ENCODE measurements at places on chromosomes 5 and 9.

DNA sequence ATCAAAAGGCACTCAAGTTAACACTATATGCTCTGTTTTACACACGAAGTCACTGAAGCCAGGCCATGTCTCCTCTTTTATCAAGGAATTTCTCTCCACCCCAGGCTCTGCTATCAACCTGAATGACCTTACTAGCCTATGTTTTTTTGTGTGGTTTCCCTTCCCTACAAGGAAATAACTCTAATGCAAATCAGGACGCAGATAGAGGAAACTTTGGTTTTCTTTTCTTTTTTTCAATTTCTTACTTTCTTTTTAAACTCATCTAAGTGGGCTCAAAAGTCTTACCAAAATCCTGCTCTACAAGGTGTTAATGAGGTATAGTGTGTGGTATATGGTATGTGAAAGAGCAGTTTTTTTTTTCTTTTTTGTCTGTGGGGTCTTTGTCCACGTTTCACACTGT, 5.5 kb upstream of the SLC46A2 start:
- no peak for DNase-seq

DNA sequence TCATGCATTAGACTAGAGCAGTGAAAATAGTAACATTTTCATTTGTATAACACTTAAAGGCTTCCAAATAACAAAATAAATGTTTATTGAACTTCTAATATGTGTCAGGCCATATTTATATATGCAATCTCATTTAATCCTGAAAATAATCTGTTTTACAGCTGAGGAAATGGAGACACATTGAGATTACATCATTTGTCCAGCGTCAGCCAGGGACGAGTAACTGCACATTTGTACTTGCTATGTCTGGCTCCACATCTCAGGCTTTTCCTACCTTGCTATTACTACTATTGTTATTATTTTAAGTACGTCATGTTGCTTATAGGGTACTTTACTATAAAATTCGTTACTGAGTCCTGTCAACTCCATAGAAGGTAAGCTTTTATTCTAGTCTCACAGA, 3.8 kb upstream of the C9 start:
- DNase-seq, result no peak

DNA sequence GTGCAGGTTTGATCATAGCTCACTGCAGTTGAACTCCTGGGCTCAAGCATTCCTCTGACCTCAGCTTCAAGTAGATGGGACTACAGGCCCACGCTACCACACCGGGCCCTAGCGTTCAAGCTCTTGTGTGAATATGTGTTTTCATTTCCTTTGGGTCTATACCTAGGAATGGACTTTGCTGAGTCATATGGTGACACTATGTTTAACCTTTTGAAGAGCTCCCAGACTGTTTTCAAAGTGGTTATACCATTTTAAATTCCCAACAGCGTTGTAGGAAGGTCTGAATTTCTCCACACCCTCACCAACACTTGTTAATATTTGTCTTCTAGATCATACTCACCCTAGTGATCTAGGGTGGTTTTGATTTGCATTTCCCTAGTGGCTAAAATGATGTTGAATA, 33.5 kb downstream of the FAF2 start:
- DNase-seq, result no peak

- DNase-seq, result no peak
These were observed 121.6 kb upstream of the KIF2A start for GRCh38 chr5:62184444-62184843.

DNA sequence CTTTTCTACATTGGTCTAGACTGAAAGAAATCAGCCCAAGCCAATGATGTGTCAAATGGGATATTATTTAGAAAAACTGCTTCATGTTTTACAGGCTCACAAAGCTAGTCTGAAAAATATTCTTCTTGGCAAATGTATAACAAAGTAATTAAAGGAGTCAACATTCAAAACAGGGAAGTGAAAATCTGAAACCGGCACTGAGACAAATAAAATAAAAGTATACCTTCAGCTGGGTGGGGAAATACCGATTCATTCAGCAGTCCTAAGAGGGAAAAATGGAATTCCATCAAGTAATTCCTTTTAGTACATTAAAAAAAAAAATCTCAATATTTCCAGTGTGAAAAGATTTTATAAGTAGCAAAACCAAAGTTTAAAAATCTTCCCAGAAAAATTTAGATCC, 259.6 kb upstream of the SLC24A2 start:
- no peak for DNase-seq

- peak; percentile 3 for DNase-seq
These were observed 34.8 kb downstream of the TMEM252 start for GRCh38 chr9:68505681-68506409.

- DNase-seq, result no peak
These were observed 60.0 kb downstream of the PAM start for GRCh38 chr5:102815084-102815483.

- no peak for DNase-seq
These were observed 26.3 kb downstream of the MAML1 start for GRCh38 chr5:179758955-179759354.

- DNase-seq, result no peak
These were observed 24.3 kb upstream of the UBAP2 start for GRCh38 chr9:34072868-34073590.

DNA sequence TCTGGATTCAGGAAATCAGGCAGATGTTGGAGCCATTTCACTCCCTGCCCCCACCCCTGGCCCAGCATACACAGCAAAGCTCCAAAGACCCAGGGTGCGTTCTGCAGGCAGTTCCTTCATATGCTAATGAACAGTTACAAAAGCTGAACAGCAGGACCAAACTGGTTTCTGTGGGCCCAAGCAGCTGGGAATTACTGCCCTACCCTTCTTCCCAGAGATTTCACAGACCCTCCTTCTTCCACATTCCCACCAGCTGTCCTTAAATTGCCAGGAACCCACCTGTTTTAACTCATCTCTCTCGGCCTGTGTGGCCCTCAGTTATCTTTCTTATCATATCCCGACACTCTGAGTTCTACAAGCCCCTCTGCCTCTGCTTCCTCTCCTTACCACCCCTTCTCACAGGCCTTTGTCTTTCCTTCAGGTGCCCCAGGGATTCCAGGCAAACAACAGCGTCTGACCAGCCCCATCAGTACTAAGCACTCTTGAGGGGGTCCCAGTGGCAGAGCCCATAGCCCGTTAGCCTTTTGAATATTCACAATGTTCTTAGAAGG, 10.6 kb upstream of the F2RL1 start:
- no peak for DNase-seq

- peak; percentile 80 for DNase-seq
These were observed at the start of gene WDR31 for GRCh38 chr9:113340011-113340699. Gene WDR31, minus strand, starts transcription at chr9:113340275. Its CDS starts 8,253 bp downstream, at chr9:113332022.

DNA sequence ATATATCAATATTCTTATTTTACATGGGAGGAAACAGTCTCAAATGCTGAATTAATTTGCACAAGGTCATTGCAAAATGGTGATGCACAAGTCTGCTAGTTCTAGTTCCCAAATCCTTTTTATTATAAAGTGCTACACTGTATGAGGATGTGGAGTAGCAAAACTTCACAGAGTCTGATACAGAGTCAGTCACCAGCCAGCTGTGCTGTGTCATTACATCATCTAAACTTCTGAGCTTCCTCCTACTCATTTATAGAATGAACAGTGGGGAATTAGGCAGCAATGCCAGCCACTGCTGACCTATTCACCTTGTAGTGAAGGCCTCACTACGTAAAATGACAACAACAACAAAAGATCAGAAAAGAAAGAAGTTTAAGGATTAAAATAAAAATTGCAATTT, 357.8 kb downstream of the TMEM167A start:
- DNase-seq, result no peak

- no peak for DNase-seq
These were observed 84.0 kb downstream of the OSMR start for GRCh38 chr5:38929838-38930237.

- no peak for DNase-seq
These were observed 112.1 kb downstream of the ADRB2 start for GRCh38 chr5:148938522-148938882.

DNA sequence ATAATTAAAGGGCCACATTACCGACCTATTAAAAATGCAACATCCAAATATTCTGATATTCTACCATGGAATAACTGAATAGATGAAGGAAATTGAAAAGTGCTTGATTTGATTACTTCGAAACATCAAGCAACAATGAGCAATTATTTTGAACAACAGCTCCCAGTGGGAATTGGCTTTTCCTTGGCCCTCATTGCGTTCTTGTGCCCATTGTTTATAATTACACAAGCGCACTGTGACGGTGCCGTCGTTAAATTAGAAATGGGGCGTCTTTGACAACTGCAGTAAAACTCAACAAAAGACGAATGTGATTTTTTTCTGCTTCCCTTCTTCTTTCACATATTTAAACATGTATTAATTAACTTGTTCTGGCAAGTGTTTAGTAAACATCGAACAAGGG, 61.6 kb downstream of the CDH6 start:
- DNase-seq, result no peak

DNA sequence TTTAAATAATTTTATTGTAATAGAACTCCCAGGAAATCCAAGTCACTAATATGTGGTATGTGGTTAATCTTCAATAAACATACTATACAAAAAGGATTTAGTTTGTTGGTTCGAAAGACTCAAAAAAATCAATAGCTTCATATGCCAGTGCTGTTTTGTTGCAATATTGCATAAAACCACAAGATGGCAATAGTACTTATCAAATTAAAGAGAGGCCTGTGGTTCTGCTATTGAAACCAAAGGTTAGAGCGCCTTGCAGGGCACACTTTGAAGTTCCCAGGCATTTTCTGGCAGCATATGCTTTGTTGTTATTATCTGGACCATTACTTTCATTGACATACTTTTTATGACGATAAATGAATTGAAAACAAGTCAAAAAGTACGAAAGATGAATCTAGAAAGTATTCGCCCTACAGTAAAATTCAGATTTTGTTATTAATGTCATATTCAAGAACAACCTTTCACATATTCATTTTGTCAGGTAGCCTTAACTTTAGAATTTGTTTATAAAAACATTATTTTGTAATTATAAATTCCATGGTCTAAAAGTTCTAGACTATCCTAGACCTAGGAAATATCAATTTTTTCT, 316.3 kb downstream of the MCTP1 start:
- DNase-seq, result peak; percentile 55

- DNase-seq, result peak; percentile 6
These were observed 49.9 kb downstream of the LRRTM2 start for GRCh38 chr5:138824924-138825863.

GRCh38 chr9:128006332-128006996, 25.7 kb upstream of the EEIG1 start:
- DNase-seq, result no peak

- no peak for DNase-seq
These were observed 10.2 kb upstream of the GABRP start for GRCh38 chr5:170773024-170773985.

GRCh38 chr9:79657891-79658290, 86.1 kb downstream of the TLE4 start:
- DNase-seq, result no peak

DNA sequence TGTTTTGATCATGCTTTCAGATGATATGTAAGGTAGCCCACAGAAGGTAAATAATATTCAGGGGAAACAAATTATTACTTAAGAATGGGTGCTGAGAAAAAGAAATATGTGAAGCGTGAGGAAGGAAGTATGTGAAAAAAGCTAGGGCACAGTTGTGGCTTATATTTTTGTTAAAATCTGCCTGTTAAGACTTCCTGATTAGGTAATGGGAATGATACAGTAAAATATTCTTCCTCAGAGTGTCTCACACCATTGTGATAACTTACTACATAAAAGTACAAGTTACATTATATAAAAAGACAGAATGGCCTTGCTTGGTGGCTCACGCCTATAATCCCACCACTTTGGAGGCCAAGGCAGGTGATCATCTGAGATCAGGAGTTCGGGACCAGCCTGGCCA, 18.7 kb upstream of the PARP8 start:
- DNase-seq, result no peak

GRCh38 chr5:136666970-136667620, 301.8 kb upstream of the TRPC7 start:
- no peak for DNase-seq

- no peak for DNase-seq
These were observed 245.7 kb downstream of the BNC2 start for GRCh38 chr9:16624744-16625117.

DNA sequence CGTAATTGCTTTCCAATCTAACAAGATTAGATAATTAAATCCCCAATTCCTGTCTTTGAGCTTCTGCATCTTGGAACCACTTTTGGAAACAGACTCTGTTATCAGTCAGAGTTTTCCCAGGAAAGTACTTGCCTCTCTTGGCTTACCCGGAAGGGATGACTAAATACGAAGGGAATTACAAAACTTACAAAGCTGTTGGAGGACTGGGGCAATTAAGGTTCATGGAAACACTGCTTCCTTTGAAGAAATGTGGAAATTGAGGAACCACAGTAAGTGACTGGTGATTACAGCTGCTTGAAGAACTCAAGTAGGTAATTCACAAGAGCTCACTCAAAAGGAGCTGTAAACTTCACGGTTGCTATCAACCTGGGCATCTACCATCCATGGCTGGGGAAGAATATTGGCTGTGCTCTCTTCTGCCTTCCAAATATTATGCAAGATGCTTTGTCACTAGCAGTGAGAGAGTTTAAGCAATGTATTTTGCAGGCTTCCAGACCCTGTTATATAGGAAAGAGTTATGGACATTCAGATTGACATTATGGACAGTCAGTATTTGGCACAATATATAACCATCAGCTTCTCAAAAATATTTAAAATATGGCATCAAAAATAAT, 104.6 kb upstream of the MAN2A1 start:
- no peak for DNase-seq

Data from CD4-positive, alpha-beta T cell treated with Interleukin-17A for 1 hour (primary cell).